Stimulated activated CD8-positive, alpha-beta memory T cell treated with anti-CD3 and anti-CD28 coated beads, Interleukin-7, amount 100 ng/mL, for 1 hour (primary cell): ENCODE measurements at places on chromosomes 16 and 17.
A peak's percentile ranks its signal among the peaks of the same experiment; 100 is the strongest.

- DNase-seq, result no peak
Observed at GRCh38 chr16:20826039-20826566, 19.8 kb downstream of the REXO5 start.

DNA sequence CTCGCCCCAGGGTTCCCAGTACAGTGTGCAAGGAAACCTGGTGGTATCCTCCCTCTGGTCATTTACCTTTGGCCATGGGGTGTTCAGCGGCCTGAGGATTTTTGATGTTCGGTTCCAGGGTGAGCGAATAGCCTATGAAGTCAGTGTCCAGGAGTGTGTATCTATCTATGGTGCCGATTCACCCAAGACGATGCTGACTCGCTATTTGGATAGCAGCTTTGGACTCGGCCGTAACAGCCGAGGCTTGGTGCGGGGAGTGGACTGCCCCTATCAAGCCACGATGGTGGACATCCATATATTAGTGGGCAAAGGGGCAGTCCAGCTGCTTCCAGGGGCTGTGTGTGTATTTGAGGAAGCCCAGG lies 1.2 kb downstream of the AOC2 start:
- no peak for DNase-seq

- peak; percentile 65 for DNase-seq
Observed at GRCh38 chr16:88442727-88443576, 10.1 kb upstream of the ZFPM1 start.

GRCh38 chr17:83179374-83179773 lies 100.0 kb downstream of the METRNL start:
- DNase-seq, result no peak

- DNase-seq, result no peak
Observed at GRCh38 chr16:2777903-2778629, 986 bp upstream of the ELOB start.

DNA sequence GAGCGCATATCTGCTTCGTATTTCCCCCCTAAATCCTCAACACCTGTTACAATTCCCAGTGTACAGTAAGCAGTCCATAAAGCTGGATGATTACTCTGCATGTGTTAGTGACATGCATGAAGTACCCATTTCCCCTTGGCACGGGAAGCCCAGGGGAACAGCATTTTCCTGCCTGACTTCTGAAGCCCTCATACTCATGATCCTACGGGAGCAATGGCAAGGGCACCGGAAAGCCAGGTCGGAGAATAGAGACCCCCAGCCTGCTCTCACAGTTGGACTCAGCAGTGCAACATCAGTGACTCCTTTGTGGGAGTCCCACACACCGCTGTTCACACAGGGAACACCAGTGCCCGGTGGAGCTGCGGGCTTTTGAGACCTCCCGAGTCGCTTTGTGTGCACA lies 336.9 kb downstream of the CDH13 start:
- no peak for DNase-seq

DNA sequence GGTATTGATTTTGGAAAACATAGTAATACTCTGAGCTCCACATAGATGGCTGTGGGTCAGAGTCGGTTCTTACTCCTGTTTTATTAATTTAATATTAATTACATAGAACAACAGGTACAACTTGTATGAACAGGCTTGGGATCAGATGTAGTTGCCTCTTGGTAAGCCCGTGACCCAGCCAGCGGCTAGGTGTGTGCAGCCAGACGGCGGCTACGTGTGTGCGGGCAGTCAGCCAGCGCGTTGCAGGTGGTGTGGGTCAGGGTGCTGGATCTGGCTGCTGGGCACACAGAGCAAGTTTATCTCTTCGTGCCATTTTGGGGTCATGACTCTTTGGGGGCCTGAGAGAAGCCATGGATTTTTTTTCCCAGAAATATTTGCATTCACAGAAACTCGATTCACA lies 30.3 kb downstream of the DBNDD1 start:
- no peak for DNase-seq

GRCh38 chr17:41982026-41982760 lies 15.6 kb downstream of the CNP start:
- no peak for DNase-seq

GRCh38 chr16:80092681-80093080 lies 448.1 kb upstream of the DYNLRB2 start:
- no peak for DNase-seq

- no peak for DNase-seq
Observed at GRCh38 chr16:49280841-49281371, 732 bp downstream of the CBLN1 start.

DNA sequence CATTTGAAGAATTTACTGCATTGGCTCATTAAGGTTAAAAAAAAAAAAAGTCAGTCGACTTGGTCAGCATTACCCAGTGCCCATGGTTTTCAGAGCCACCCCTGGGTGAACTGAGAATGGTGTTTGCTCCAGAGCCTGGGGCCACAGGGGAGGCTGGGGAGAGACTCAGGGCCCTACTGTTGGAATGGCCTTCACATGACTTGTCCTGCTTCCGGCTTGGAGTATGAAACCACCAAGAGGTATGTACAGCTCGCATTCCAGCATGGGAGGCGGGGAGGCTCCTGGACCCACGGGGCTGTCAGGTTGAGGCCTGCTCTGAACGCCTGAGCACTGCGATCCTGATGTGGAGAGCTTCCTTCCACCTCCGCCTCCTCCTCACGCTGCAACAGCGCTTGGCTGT lies 36.8 kb downstream of the MSI2 start:
- DNase-seq, result no peak

DNA sequence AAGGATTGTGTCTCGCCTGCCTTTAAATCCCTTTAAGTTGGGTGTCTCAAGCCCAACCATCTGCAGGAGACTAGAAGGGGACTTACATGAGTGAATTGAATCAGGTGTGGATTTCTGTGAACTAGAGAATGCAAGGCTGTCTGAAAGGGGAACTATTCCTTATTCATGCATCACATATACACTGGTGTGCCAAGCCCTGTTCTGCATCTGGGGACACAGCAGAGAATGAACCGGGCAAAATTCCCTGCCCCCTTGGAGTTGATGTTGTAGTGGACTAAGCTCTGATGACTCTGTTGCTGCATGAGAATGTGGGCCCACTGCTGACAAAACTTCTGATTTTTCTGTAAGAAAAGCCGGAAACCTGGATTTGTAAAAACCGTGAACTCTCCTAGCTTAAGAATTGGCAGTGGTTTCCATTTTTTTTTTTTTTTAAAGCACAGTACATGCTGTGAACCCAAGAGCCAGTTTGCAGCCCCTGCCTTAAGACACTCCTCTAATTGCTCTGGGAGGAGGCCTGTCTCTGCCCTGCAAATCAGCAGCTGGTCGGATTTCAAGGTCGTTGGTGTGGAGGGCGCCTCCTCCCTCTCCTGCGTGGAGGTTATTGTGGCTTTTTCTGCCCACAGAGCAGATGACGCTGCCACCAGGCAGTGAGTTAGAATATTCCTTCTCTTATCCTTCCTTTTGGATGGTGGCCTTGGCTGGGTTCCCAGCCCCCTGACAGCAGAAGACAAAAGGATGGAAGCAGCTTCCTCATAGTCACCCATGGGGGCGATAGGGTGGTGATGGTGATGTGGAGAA lies 131.0 kb downstream of the PRKCB start:
- DNase-seq, result no peak

GRCh38 chr16:1208239-1208830 lies 16.7 kb downstream of the TPSG1 start:
- no peak for DNase-seq

- DNase-seq, result no peak
Observed at GRCh38 chr17:16995930-16996329, 24.0 kb upstream of the TNFRSF13B start.

DNA sequence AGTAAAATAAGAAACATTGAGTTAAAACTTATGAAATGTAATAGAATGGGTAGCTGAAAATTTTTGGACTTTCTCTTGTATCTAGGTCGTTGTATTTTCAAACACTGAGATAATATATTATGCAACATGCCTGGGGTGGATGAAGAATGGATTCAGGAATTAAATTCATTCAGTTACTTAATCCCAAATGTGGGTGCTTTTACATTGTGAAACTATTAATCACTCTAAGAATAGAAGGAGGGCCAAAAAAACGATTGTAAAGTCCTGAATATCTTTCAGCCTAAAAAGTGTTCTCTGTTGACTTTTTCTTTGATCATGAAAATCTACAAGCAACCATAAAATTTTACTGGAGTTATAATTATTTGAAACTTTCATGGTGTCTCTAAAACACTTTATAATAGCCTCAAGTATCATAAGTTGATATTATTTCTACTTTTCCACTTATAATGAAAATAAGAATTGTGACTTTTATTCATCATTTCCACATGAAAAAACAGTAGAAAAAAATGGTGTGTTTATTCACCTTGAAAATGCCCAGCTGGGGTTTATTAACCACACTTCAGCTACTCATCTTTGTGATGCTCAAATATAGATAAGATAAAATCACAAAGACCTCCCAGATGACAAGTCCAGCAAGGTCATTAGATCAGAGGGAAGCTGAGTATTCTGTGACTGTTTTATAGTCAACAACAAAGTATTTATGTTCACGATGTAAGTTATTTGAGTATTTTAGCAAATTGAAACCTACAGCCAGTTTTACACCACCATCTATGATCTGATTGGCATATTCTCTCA lies 619.9 kb upstream of the SOX9 start:
- DNase-seq, result no peak

GRCh38 chr16:61936522-61936921 lies 99.7 kb downstream of the CDH8 start:
- no peak for DNase-seq
